Activated naive CD4-positive, alpha-beta T cell treated with anti-CD3 and anti-CD28 coated beads, Interleukin-2, amount 10 ng/mL, durations not matched to agents 7 days and 5 days (primary cell): ENCODE measurements at places on chromosomes 16 and 17.
A peak's percentile ranks its signal among the peaks of the same experiment; 100 is the strongest.

DNA sequence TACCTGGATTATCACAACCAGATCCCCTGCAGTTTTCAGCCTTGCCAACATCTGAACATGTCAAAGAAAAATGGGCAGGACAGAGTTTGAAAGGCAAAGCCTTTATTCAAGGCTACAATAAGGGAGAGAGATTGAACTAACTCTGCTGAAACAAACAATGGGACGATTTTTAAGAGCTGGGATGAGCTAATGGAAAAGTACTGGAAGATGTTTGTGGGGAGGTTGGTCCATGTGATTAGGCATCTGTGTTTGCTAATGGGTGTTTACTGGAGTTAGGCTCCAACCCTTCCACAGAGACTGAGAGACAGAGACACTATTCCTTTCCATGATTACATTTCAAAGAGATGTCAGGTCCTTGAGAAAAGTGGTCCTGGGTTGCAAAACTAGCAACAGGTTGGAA lies 35.0 kb upstream of the HSBP1 start:
- DNase-seq = no peak

DNA sequence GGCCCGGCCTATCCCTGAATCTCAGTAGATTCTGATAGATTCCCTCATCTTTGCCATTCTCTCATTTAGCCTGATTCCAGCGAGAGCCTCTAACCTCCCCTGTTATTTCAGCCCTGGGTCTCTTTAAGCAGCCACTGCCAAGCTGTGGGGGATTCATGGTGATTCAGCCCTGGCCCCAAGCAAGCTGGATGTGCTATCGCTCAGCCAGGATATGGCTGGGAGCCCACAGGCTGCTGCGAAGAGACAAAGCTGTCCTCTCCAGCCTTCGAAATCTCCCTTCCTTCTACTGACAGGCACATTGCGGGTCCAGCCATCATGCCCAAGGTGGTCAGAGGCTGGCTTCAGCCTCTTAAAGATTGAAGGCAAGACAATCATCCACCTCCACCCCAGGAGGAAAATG lies 394.1 kb downstream of the SOX9 start:
- DNase-seq = no peak

DNA sequence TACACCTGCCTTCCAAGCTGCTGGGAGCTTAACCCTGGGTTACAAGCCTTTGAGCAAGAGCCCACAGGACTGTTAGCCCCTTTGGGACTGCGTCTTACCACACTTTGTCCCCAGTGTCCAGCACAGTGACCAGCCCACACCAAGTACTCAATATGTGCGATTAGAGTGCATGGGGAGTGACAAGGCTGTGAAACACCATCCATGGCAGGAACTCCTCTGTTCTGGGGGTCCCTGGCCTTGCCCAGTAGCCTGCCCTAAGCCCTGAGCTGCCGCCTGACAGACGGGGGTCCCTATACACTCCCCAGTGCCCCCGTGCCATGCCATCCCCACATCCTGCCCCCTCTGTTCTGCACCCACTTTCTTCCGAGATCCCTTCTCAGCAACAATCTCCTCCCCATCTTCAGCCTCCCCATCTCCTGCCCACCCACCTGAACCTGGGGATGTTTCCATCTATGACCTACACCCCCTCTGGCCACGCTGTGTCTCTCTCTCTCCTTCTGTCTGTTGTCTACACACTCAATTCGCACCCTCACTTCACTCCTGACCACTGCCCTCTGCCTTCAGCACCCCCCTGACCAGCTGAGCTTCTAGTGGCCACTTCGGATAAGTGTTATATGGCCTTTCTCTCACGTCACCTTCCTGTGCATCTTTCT lies 112.9 kb upstream of the SMURF2 start:
- DNase-seq = no peak

DNA sequence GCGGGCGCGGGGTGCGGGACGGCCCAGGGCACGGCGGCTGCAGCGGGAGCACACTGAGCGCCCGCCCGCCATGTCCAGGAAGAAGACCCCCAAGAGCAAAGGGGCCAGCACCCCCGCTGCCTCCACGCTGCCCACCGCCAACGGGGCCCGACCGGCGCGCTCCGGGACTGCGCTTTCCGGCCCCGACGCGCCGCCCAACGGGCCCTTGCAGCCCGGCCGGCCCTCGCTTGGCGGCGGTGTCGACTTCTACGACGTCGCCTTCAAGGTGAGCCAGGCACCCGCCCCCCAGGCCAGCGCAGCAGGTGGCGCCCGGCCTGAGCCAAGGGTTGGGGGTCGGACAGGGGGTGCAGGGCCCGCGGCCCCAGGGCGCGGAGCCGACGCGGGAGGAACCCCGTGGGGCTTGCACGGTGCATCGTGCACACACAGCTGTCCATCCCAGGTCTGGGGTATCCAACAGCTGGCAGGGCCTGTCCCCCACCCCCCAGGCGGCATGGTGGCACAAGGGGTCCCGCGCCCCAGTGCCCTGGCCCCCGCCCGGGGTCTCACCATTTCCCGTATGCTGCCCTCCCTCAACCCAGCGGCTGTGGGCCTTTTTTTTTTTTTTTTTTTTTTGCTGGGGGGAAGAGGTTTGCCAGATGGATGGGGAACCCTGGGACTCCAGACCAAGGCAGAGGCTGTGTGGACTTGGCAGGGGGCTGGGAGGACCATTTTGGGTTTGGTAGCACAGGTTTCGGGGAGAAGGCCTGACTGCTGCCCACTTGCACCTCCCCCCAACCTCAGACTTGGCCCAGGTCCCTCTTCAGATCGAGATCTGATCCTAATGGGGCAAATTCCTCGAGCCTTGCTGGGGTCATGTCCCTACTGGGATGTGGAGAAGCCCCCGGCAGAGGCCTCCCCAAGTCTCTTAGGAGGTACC lies 547 bp downstream of the RAB26 start:
- DNase-seq = peak; percentile 53

DNA sequence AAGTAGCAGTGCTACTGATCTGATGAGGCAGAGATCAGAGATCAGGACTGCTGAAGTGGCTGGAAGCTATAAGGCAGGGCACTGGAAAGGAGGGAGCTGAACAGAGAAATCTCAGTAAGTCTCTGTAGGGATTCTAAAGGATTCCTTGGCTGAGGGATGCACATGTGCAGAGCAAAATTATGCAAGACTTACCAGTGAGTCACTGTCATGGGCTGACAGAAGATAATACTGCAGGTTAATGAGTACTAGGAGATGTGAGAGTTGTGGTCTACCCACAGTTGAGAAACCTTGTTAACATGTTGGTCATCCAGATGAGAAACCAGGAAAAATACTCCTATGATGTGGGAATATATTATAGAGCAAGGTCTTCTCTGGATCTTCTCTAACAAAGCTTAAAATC lies 378.1 kb downstream of the HAPSTR1 start:
- DNase-seq = no peak

GRCh38 chr17:14297161-14297851 lies 3.6 kb upstream of the HS3ST3B1 start:
- peak; percentile 68 for DNase-seq

GRCh38 chr17:49646391-49647255 lies 31.3 kb downstream of the SPOP start:
- DNase-seq = peak; percentile 35
